Vagina (tissue), 2 donors: ENCODE measurements at places on chromosomes 4 and X.
A peak's percentile ranks its signal among the peaks of the same experiment; 100 is the strongest.

- no peak for DNase-seq
These were observed 101.8 kb downstream of the SLITRK2 start for GRCh38 chrX:145919400-145919799.

- no peak for DNase-seq
These were observed 745.3 kb downstream of the RPA4 start for GRCh38 chrX:97628807-97629596.

GRCh38 chrX:87808576-87809243 lies 291.1 kb downstream of the KLHL4 start:
- DNase-seq = no peak

GRCh38 chr4:17654701-17655100 lies 40.3 kb downstream of the MED28 start:
- no peak for DNase-seq

DNA sequence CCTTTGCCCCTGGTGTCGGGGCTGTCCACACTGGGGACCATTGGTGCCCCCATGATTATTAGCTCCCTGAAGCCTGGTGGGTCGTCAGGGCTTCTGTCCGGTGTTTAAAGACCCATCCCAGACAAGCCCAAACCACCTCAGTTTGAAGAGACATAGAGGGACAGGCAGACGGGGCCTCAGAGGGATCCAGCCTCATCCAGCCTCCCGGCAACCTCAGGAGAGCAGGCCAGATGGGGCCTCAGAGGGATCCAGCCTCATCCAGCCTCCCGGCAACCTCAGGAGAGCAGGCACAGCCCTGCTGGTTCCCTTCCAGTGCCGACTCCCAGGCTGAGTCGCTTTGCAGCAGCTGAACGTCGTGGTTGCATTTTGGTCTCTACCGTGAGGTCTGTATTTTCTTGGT lies 32.1 kb downstream of the PIGG start:
- DNase-seq = no peak

DNA sequence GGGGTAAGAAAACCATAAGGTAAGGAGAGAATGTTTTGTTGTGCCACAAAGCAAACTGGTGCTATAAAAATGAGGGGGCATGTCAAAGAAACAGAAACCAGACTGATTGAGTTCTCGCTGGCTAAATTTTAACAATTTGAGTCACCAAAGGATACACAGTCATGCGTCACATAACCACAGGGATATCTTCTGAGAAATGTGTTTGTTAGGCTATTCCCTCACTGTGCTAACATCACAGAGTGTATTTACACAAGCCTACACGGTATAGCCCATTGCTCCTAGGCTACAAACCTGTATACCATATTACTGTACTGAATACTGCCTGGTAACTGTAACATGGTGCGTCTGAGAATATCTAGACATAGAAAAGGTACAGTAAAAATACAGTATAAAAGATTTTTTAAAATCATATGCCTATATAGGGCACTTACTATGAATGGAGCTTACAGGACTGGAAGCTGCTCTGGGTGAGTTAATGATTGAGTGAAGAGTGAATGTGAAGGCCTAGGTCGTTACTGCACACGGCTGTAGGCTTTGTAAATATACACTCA lies 50.1 kb downstream of the FBXW7 start:
- DNase-seq = no peak

- no peak for DNase-seq
These were observed 63.0 kb upstream of the LNX1 start for GRCh38 chr4:53654300-53654758.

DNA sequence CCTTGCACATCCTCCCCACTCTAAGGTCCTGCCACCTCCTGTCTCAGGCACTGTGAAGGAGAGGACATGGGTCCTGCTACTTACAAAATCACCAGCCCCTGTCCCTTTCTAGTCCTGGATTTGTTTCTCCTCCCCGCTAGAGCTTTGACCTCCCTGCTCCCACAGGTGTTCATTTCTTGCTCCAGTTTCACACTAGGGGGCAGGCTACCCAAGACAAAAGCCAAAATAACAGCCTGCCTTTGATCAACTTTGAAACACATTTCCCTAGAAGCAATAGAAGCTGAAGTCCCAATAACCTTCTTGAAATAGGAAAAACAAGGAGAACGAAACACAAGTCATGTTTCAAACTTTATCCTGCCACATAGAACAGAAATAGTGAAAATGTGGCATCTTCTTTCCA lies 164.4 kb downstream of the QDPR start:
- no peak for DNase-seq

DNA sequence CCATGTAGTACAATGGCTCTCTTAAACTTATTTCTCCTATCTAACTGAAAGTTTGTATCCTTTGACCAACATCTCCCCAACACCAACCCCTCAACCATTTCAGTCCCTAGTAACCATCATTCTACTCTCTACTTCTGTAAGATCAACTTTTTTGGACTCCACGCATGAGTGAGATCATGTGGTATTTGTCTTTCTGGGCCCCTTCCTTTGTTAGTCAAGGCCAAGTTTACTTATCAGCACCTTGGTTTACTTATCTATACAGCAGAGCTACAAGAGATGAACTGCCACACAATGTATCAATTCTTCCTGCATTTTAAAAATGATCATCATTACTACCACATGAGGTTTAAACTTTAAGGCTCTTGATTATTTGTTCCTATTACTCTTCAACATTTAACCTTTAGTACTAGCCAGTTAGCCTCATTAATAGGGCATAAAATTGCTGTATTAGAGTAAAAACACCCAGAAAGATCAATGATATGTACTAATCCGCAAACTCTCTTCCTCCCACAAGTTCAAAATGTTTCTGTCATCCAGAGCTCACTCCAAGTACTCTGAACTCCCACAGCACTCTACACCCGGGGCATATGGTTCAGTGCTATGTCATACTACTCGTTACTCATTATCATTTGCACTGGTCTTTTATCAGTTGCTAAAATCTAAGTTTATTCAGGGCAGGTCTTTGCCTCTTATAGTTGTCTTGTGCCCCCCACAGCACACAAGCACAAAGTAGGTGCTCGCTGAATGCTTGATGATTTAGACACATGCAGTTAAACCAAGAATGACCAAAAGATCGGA lies 145.7 kb upstream of the ADAMTS3 start:
- no peak for DNase-seq

- no peak for DNase-seq
These were observed 1.7 kb upstream of the TRPC5OS start for GRCh38 chrX:111874241-111874640.

GRCh38 chr4:81452452-81453006 lies 19.2 kb downstream of the RASGEF1B start:
- no peak for DNase-seq

- DNase-seq = no peak
These were observed 324.7 kb downstream of the TRIML1 start for GRCh38 chr4:188463909-188464308.

DNA sequence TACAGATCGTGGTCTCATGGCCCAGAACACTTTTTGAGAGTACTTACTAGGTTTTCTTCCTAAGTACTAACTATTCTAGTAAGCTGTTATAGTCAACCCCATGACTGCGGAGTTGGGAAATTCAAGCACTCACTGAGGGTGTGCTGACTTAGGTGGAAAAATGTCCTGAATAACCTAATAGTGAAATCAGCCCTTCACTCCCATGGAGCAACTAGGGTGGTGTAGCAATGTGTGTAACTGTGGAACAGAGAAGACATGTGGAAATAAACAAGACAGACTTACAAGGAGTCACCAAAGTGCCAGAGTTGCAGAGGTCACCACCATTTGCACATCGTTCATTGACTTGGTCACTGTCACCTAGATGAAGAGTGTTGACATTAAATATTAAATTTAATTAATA lies 12.1 kb upstream of the VSIG4 start:
- DNase-seq = no peak

- DNase-seq = no peak
These were observed 31.4 kb downstream of the USP53 start for GRCh38 chr4:119243868-119244267.

- DNase-seq = no peak
These were observed 87.1 kb downstream of the DHX15 start for GRCh38 chr4:24497221-24497620.

DNA sequence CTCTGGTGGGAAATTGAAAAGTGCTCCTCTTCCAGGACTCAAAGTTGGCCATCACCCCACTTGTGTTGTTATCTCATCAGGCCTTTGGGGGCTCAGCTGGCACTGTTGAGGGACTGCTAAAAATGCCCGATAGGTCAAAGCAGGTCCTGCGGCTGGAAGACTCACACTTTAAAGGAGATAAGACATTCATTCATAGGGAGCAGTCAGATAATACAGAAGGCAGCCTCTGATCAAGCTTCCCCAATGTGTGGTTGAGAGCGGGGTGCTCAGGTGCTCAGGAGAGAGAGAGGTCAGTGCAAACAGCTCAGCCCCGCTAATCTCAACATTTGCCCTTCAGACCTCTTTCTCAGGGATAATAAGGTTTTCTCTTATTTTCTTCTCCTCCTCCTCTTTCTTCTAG lies 70.3 kb downstream of the TMEM154 start:
- DNase-seq = peak; percentile 77

DNA sequence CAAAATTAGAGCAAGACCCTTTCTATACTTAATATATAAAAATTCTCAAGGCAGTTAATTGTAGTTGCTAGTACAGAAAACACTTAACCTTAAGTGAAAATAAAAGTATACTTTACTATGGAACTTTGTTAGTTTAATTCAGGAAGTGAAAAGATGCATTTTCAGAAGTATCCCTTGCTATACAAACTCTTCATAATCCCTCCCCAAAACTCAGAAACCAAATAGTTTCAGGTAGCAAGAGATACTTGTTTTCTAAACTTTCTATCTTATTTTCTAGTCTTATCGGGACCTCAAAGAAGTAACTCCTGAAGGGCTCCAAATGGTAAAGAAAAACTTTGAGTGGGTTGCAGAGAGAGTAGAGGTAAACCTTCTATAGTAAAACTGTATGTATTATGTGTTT lies 14.3 kb downstream of the PAICS start:
- no peak for DNase-seq

DNA sequence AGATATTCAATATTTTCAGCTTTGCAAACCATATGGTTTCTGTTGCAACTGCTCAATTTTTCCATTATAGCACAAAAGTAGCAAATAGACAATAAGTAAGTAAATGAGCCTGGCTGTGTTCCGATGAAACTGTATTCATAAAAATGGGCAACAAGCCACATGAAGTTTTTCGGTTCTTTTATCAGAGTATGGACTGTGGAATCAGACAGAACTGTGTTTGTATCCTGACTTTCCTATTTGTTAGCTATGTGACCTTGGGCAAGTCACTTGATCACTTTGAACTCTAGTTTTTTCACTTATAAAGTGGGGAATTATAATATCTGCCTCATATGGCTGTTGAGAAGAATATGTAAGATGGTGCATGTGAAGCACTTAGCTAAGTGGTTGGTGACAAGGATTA lies 23.4 kb upstream of the ADGRA3 start:
- DNase-seq = no peak

DNA sequence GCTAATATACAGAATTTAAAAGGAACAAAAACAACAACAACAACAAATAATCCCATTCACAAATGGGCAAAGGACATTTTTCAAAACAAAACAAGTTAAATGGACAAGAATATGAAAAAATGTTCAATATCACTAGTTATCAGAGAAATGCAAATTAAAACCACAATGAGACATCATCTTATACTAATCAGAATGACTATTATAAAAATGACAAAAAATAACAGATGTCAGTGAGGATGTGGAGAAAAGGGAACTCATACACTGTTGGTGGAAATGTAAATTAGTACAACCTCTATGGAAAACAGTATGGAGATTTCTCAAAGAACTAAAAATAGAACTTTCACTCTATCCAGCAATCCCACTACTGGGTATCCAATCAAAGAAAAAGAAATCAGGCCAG lies 92.6 kb downstream of the KIT start:
- DNase-seq = no peak

DNA sequence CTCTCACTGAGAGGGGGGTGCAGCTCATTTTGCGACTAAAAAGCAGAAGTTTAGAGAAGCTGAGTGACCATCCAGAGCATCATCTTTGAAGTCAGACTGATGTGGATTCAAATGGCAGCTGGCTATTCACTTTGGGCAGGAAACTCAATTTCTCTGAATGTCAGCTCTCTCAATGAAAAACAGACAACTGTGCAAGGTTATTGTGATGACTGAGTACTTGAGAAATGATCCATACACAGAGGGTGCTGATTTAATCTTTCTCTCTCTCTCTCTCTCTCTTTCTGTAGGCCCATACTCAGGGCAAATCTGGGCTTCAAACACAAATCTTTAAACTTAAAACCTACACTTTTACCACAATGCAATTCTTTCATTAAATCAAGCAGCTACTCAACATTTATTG lies 185.8 kb upstream of the SLIT2 start:
- no peak for DNase-seq

DNA sequence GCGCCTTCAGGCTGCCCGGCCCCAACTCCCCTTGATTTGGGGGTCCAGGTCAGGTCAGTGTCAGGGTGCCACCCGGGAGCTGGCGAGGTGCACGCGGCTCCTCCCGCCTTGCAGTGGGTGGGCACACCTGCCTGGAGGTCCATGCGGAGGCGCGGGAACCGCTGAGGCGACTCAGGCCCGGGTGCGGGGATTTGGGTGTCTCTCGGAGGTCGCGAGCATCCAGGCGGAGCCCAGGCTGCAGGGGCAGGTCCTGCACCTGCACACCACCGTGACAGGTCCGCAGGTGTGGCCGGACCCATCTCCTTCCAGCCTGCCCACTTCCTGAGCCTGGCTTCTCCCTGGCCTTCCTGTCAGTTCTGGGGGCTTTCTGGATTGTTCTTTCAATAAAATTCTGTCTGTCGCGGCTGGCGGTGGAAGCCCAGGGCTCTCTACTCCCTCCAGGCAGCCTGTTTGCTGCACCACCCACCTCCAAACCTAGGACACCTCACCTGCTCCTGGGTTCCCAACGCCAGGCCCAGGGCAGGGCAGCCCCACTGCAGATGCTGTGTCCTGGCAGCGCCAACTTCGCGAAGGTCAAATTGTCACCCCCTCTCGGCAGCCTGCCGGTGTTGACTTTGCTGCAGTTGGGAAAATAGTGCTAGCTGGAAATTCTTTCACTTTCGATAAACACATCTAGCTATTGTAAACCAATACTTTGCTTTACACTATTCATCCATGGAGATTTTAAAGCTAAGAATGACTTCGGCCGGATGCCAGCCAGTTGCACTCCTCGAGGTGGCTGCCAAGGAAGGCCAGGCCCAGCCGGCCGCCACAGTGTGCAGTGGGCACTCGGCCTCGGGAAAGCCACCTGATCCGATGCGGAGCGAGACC lies 35.9 kb downstream of the FGFRL1 start:
- DNase-seq = no peak

DNA sequence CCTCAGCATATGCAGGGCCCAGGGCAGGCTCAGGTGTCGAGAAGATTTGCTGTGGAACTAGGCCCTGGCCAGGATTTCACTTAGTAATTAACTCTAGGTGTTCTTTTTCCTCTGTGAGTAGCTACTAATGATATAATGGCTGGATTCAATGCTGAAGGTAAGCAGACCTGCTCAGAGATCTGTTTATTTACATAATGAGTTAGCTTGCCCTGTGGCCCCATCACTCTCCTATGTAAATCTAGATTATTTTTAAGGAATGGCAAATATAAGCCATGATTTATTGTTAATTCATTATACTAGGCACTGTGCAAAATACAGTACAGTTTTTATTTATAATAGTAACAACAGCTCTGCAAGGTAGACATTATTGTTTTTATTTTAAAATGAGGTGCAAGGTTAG lies 117.2 kb downstream of the IRF2 start:
- no peak for DNase-seq

GRCh38 chr4:2352171-2352570 lies 66.3 kb downstream of the ZFYVE28 start:
- no peak for DNase-seq

- no peak for DNase-seq
These were observed 1.4 kb upstream of the AADAT start for GRCh38 chr4:170091069-170091696.
